A549 treated with GW870086 at 1 μM for 4 hours (cell line): ENCODE measurements at places on chromosomes 1 and 21. TPM values are rescaled to one million over a fixed set of nuclear protein-coding genes. Genes with fewer than 3 reads are reported as not detected.

KRTAP7-1 gene
- total RNA-seq: not detected in 5 replicates

ZSCAN20 gene
- 1.5 to 2.2 TPM (median 1.9 TPM) in 5 replicates for total RNA-seq

PLEKHO1 gene
- total RNA-seq: 6.3 to 7.8 TPM (median 6.8 TPM) in 5 replicates

GNB1 gene
- total RNA-seq: 174 to 207 TPM (median 197 TPM) in 5 replicates

ERG gene
- total RNA-seq: not detected in 5 replicates

C1orf53 gene
- total RNA-seq: 3.6 to 8.5 TPM (median 5.8 TPM) in 5 replicates

ATP1A4 gene
- total RNA-seq: not detected in 5 replicates

UBL4B gene
- not detected in 5 replicates for total RNA-seq

FCAMR gene
- not detected in 5 replicates for total RNA-seq

LYST gene
- total RNA-seq: 3.6 to 5.5 TPM (median 4.6 TPM) in 5 replicates
